ENCODE measurements at places on chromosomes 7 and 10.

GRCh38 chr10:132504501-132505272 is 32.9 kb upstream of the INPP5A start:
- no peak for DNase-seq

- DNase-seq = no peak
Measured at GRCh38 chr10:116720668-116721546, 21.5 kb downstream of the HSPA12A start.

GRCh38 chr7:117565226-117565625 is 85.4 kb downstream of the CFTR start:
- no peak for DNase-seq

GRCh38 chr7:100655908-100656674 is at the start of gene ACTL6B:
Gene ACTL6B, minus strand, starts transcription at chr7:100656448. Its CDS starts 94 bp downstream, at chr7:100656354.
- DNase-seq = no peak

- DNase-seq = no peak
Measured at GRCh38 chr7:36185756-36186155, 32.7 kb downstream of the EEPD1 start.

DNA sequence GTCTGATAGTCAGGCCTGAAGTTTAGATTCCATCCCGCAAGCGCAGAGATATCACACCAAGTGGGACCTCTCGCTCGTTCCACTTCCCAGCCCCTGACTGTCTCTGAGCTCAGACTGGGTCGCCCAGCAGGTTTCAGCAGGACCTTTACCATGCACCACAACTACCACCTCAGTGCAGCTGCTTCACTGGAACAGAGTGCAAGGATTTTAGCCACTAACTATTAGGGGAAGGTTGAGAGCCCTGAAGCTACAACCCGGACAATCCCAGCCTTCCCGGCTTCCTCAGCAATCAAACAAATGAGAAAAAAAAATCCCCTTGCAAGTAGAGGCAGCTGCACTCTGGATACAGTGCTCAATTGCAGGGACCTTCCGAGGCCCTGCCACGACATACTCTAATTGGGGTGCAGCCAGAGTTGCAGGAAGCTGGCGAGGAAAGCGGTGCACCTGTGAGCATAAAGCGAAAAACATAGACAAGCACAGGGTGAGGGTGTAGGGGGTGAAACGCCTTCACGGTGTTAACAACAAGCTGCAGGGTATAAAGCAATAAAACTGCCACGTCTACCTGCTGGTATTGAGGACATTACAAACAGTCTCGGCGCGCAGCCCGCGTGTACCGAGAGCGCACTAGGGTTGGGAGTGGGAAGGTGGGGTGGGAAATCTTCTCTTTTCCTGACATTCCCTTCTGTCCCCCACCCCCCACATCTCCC is 2.6 kb upstream of the DLX6 start:
- no peak for DNase-seq

DNA sequence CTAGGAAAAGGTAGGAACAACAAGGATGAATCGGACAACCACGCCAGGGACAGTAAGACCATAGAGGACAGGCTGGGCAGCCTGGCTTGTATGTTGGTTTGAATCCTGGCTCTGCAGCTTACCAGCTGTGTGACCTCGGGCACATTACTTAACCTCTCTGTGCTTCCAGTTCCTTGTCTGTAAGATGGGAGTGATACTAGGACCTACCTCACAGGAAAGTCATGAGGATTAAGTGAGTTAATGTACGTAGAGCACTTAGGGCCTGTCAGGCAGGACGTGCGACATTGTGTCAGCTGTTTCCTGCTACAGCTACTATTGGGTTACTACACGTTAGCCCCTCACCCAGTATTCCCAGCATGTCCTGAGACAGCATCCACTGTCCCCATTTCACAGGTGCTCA is 32.1 kb downstream of the PLAC9 start:
- no peak for DNase-seq

DNA sequence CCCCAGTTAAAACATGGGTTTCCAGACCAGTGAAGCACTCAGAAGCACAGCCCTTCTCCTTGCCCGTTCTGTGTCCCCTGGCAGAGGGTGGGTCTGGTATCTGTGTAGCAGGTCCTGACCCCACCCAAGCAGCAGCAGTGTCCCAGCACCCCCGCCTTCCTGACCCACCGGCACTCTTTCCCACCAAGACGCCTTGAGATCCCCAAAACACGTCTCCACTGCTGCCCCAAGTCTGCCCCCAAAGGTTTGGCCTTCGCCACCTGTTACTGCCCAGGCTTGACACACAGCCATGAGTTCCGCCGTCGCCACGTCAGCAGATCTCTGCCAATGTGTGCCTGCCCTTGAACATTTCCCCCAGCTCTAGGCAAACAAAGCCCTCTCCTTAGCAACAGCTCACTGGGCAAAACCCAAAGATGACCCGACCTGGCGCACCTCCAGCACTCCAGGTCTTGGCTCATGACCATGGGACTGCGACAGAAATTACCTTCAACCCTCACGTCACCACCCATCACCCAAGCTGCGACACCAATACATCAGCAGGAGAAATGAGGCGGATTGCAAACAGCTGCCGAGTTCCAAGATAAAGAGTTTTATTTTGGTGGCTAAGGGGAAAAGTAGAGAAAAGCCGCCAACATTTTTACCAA is 75.6 kb downstream of the CTBP2 start:
- DNase-seq = no peak

- no peak for DNase-seq
Measured at GRCh38 chr10:112353046-112353445, 20.9 kb upstream of the ACSL5 start.

DNA sequence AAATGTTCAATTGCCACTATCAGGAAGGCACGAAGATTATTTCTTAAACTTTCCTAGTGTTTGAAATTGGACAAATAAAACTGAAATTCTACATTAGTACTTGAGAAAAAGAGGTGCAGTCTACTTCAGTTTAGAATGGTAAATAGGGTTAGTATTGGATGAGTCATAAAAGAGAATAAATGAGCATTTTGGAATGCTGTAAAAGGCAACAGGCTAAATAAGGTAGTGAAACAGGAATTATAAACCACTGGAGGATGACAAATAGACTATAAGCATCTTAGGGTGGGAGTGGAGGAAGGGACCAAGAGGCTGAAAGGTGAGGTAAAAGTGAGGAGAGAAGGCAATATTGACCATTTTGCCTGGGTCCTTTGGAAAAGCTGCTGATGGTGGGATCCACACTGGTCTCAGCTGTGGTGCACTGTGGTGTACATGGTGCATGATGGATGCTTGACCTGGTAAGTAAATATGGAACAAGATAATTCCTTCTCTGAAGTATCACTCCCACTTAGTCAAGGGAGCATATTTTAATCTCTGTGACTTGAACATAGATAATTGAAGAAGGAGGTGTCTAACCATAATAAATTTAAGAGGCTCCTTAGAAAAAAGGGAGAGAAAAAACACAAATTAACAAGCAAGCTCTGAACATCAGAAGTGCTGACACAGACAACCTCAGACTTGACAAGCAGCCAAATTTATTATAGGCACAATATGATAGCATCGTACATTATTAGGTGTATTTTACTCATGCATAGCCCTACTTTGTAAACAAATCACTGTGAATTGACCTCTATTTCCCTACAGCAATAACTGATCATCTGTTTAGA is 76.4 kb upstream of the SCIN start:
- DNase-seq = no peak

GRCh38 chr10:35079763-35080162 is 10.4 kb downstream of the CUL2 start:
- DNase-seq = peak; percentile 87

- DNase-seq = no peak
Measured at GRCh38 chr7:91347290-91347689, 83.1 kb downstream of the FZD1 start.

- no peak for DNase-seq
Measured at GRCh38 chr7:132333301-132333700, 243.0 kb downstream of the PLXNA4 start.

GRCh38 chr7:118793582-118793981 is 569.1 kb downstream of the ANKRD7 start:
- DNase-seq = no peak

DNA sequence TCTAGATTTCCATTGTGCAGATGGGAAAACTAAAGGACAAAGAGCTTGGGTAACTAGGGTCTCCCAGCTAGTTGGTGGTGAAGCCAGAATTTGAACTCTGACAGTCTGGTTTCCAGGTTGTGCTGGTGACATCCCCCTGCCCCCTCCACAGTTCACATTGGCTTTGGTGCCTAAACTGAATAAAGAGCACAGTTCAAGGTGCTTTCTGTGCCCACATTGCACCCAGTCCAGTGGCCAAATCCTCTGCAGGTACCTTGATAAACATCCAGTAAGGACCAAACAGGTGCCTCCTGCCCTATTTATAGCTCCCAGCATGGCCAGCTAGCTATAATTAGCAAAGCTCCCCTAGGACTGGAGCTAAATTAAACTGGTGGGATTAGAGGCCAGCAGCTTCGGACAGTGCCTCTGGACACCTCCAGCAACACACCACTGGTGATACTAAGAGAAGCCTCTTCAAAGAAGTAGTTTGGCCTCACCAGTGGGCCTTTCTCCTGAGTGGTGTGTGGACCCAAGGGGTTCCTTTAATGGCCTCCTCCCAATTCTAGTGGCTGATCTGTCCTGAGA is 59.9 kb downstream of the KCNMA1 start:
- no peak for DNase-seq

GRCh38 chr10:93032105-93032808 is 28.3 kb upstream of the CYP26C1 start:
- no peak for DNase-seq

DNA sequence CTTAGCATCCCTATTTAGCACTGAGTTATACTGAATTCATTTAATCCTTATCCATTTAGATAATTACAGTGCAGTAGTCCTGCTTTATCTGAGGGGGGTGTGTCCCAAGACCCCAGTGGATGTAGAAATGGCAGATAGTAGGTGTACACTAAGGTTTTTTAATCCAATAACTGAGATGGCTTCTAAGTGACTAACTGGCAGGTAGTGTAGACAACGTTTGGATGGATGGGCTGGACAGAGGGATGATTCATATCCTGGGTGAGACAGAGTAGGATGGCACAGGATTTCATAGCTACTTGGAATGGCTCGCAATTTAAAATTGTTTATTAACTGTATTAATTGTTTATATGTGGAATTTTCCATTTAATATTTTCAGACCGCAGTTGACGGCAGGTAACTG is 295.6 kb downstream of the CCDC3 start:
- no peak for DNase-seq

- no peak for DNase-seq
Measured at GRCh38 chr10:8637640-8638039, 583.2 kb downstream of the GATA3 start.

GRCh38 chr7:151759591-151760042 is 117.3 kb downstream of the PRKAG2 start:
- DNase-seq = peak; percentile 32

DNA sequence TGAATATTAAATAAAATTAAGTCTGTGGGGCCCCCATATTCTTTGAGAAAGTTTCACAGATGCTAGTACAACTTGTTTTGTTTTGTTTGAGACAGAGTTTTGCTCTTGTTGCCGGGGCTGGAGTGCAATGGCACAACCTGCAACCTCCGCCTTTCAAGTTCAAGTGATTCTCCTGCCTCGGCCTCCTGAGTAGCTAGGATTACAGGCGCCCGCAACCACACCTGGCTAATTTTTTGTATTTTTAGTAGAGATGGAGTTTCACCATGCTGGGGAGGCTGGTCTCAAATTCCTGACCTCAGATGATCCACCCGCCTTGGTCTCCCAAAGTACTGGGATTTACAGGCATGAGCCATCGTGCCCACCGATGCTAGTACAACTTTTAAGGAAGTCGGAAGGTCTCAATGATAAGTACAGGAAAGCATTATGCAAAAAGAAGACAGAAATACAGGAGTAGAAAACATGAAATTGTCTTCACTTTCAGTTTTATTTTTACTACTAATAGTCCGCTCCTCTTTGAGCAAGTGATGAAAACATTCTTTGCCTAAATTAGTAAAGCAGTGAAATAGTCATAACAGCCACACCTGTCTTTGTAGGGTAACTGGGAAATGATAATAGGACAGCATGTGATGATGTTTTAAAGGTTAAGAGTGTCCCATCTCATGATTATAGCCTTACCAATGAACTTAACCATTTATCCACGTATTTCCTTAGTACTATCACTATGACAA is 147.5 kb downstream of the SEMA3D start:
- no peak for DNase-seq

GRCh38 chr7:94405506-94405905 is 10.8 kb downstream of the COL1A2 start:
- no peak for DNase-seq

DNA sequence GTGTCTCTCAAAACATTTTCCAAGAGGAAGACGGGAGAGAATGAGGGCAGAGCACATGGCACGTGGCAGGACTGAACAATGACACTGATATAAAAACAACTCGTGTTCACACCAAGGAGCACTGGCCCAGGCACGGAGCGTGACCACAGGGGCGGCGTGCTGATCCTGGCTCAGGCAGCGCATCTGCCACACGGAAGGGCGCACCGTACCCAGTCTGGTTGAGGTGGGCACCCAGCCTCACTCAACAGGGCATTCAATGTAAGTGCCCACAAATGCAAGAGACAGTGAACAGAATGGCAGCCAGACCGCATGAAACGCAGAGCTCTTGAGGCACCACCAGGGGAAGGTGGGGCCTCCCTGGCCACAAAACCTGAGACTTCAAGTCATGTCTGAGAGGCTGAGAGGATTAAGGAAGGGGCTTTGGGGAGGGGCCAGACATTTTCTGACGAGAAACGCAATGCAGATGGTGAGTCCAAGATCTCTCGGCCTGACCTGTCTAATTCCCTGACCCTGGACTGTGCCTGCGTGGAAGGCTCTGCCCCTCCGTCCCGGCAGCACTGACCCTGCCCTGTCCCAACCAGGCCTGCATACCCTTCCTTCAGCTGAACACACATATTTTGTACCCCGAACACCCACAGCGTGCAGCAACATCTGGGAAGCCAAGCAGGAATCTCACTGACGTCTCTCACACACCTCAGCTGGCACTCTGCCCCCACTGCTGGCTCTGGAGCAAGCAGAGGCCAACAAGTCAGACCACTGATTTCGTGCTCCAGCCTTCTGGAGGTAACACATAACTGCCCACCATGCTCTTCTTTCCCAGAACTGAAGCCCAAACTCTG is 35.5 kb downstream of the VOPP1 start:
- DNase-seq = no peak

DNA sequence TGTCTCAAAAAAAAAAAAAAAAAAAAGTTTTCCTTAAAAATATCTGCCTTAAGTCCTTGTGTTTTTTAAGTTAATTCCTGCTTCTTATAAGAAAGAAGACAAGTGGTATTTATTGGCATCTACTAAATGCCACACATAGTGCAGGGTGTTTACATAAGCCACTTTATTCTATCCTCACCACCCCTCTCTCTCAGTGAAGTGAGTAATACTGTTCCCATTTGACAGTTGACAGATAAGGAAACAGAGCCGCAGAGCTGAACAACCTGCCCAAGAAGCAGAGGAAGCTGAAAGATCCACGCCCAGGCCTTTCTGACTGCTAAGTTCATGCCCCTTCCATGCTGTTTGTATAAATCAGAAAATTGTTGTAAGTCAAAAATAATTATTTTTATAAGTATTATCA is 54.1 kb downstream of the ABLIM1 start:
- no peak for DNase-seq

GRCh38 chr10:10092581-10092980 is 925.1 kb upstream of the CELF2 start:
- no peak for DNase-seq
